NB4 (cell line): ENCODE measurements at places on chromosomes 16 and 17.

- DNase-seq: peak; percentile 54
Measured at GRCh38 chr16:19804538-19805323, 79.9 kb downstream of the GPRC5B start.

DNA sequence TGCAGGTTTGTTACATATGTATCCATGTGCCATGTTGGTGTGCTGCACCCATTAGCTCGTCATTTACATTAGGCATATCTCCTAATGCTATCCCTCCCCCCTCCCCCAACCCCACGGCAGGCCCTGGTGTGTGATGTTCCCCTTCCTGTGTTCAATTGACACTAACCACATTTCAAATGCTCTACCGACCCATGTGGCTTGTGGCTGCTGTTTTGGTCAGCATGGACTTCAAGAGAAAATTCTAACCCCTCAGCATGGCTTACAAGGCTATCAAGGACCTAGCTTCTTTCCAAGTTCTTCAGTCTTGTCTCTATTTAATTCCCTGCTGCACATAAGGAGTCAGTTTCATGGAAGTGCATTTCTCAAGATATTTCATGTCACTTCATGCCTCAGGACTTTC, 52.9 kb downstream of the MMD start:
- peak; percentile 7 for DNase-seq

DNA sequence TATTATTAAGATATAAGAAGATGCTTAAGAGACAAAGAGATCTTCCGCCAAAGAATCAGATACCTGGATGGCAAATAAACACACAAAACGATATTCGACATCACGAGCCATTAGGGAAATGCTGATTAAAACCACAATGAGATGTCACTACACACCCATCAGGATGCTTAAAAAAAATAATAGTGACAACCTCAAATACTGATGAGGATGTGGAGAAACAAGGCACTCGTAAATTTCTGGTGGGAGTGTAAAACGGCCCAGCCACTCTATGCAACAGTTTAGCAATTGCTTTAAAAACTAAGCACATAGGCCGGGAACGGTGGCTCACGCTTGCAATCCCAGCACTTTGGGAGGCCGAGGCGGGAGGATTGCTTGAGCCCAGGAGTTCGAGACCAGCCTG, 39.4 kb downstream of the TBC1D16 start:
- DNase-seq: peak; percentile 58

- no peak for DNase-seq
Measured at GRCh38 chr16:26987597-26988010, 79.1 kb upstream of the C16orf82 start.

GRCh38 chr16:8493972-8494371, 96.3 kb downstream of the TMEM114 start:
- peak; percentile 2 for DNase-seq

DNA sequence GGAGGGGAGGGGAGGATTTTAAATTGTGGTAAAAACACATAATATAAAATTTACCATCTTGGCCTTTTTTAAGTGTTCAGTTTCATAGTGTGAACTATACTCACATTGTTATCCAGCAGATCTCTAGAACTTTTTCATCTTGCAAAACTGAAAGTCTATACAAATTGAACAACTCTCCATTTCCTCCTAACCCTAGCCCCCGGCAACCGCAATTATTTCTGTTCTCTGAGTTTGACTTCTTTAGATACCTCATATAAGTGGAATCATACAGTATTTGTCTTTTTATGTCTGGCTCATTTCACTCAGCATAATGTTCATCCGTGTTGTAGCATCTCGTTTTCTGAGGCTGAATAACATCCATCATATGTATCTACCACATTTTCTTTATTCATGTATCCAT, 30.0 kb upstream of the MRTFB start:
- no peak for DNase-seq
